Stimulated activated CD4-positive, alpha-beta T cell treated with anti-CD3 and anti-CD28 coated beads, Interleukin-15, amount 100 ng/mL, for 1 hour (primary cell): ENCODE measurements at places on chromosomes 5 and 9.

GRCh38 chr9:20295555-20295954, 326.7 kb downstream of the MLLT3 start:
- no peak for DNase-seq

GRCh38 chr5:76403766-76404222, 709 bp downstream of the IQGAP2 start:
- peak; percentile 40 for DNase-seq

DNA sequence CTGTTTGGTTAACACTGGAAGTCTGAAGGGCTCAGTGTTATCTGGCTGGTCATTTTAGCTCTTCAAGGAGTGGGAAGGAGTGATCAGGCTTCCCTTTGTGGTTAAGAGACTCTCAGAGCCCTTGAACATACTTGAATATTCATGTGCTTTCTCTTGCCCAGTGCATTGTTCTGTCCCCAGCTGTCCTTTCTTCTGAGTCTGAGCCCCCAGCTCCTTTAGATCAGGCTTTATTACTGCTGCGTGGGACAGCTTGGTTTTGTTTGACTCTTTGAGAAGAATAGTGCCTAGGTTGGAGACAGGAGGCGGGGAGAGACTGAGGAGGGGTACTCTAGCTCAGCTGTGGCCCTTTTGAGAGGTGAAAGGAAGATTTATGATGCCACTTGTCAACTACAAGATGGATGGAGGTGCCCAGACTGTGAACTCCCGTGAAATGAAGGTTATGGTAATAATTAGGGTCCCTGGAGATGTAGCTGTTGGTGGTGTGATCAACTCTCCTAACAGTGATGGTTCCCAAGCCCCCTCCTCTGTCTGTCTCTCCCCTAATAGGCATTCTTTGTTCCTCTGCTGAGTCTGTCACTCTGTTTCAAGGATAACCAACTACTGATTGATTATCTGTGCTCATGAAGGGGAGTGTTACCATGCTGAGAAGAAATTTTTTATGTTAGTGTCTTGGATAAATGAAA, 83.1 kb upstream of the GLRA1 start:
- no peak for DNase-seq

DNA sequence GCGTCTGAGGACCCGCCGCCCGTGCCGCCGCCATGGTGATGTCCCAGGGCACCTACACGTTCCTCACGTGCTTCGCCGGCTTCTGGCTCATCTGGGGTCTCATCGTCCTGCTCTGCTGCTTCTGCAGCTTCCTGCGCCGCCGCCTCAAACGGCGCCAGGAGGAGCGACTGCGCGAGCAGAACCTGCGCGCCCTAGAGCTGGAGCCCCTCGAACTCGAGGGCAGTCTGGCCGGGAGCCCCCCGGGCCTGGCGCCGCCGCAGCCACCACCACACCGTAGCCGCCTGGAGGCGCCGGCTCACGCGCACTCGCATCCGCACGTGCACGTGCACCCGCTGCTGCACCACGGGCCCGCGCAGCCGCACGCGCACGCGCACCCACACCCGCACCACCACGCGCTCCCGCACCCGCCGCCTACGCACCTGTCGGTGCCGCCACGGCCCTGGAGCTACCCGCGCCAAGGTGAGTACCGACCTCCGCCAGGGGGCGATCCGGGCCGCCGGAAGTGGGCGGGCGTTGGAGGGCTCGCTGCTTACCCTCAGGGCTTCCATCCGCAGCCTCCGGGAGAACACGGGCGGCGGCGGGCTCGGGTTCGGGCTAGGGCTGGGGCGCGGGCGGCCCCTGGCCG, 8.5 kb downstream of the PRR7 start:
- DNase-seq: peak; percentile 92

DNA sequence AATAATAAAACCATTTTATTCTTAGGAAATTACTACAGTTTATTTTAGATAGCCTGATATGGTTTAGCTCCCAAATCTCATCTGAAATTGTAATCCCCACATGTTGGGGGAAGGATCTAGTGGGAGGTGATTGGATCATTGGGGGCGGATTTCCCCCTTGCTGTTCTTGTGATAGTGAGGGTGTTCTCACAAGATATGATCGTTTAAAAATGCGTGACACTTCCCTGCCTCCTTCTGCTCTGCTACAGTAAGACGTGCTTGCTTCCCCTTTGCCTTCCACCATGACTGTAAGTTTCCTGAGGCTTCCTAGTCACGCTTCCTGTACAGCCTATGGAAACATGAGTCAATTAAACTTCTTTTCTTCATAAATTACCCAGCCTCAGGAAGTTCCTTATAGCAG, 122.4 kb upstream of the FGF10 start:
- DNase-seq: no peak

GRCh38 chr9:109806506-109807115, 26.6 kb downstream of the PALM2AKAP2 start:
- DNase-seq: no peak

- DNase-seq: no peak
These were observed 322.2 kb upstream of the GRIA1 start for GRCh38 chr5:153168241-153168640.

DNA sequence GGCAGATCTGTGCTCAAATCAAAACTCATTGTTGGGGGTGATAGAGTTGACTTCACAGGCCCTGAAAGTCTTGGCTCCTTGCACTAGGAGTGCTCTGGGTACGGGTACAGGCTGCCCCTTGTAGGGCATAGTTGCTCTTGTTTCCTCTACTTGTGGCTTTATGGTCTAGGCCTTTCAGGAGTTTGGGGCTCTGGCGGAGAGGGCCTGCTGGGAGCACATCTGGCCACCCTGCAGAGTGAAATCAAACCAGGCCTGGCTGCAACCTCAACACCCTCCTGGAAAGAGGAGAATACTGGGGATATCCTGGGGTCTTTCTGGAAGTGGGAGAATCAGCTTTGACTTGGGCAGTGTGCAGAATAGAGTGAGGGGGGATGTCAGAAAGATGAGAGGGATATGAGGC, 1.5 kb downstream of the TGFBI start:
- DNase-seq: no peak

DNA sequence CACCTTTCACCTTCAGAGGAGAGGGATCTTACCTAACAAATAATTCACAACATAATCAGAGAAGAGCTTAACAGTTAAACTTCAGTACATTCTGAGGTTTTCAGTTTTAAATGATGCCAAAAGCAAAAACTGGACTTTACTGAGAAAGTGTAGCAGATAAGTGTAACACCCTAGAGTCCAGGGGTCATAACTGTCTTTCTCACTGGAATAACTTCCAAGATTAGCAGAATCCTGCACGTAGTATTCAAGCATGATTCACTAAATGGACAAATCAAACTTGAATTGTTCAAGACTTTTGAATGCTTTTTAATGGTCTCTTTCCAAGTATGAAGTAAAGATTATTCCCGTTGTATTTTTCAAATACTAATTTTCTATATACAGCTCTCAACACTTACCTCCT, 180.1 kb upstream of the NREP start:
- no peak for DNase-seq

- DNase-seq: no peak
These were observed 227.9 kb upstream of the TAS2R1 start for GRCh38 chr5:9858043-9858442.

DNA sequence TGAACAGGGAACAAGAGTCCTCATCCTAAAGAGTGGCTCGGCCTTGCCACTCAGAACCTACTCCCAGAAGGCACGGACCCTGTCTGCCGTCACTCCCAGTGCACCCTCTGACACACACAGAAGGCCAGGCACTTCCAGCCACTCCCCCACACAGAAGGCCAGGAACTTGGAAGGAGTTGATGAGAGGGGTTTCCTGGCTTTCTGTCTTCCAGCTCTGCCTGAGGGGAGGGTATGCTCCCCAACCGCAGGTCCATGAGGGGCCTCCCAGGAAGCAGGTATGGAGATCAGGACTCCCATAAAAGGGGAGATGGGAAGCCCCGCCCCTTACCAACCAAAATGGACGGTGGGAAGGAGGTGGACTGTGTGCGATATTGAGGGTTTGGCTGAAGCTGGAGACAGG, 247.6 kb upstream of the IRX4 start:
- DNase-seq: no peak

GRCh38 chr9:70073193-70073592, 29.5 kb downstream of the MAMDC2 start:
- DNase-seq: no peak

DNA sequence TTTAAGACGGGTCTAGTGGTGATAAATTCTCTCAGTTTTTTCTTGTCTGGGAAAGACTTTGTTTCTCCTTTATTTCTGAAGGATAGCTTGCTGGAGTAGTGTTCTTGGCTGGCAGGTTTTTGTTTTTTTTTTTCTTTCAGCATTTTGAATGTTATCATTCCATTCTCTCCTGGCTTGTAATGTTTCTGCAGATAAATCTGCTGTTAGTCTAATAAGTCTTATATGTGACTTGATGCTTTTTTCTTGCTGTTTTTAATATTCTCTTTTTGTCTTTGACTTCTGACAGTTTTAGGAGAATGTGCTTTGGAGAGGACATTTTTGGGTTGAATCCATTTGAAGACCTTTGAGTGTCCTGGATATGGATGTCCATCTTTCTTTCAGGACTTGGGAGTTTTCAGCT, 16.0 kb downstream of the HSD17B4 start:
- no peak for DNase-seq

DNA sequence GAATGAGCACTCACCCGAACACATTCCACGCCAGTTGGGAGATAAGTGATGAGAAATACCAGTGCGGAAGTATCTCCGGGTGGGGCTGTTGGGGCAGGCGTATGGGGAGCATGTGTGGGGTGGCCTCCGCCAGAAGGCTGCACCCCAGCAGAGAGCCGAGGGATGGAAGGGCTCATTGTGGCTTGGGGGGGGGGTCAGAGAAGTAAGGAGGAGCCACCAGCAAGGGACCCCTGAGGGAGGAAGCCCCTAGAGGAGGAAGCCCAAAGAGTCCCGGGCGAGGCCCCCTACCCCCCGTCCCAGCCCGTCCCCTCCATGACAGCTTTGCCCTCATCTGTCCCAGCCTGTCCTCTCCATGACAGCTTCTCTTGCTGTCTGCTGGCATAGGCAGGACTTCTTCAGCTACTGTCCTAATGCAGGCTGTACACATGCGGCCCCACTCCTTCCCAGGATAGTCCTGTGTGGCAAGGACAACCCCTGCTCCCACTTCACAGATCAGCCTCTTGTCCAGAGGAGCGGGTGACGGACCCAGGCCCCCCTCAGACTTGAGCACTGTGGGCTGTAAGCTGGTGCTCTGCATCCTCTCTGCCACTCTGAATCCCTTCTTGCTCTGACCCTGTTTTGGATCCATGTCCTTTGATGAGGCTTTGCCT, 239.6 kb downstream of the CACNA1B start:
- DNase-seq: no peak

DNA sequence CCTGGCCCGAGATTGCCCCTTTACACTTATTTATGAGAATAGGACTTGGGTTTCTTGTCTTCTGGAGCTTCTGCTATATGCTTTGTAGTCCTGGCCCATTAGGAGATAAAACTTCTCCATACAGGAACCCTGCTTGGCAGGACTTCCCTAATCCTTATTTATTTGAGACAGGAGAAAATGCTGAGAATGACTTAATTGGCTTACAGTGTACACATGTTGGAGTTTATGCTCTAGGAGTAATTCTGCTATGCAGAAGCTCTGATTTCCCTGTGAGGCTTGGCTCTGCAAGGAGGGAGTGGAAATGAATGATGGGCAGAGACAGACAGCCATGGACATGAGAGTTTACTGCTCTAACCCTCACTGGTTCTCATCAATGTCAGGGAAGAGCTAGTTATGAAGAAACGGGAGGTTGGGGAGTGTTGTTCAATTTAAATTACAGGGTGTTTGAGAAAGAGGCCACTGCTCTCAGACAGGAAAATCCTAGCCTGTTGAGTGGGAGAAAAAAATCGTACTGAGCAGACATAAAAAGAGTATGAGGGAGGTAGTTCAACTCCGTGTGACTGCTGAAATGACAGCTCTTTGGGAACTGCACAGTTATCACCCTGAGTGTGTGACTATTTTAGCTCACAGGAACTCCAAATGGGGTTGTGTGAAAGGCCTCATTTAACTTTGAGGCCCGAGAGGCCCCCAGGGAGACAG, 37.5 kb downstream of the ACTBL2 start:
- no peak for DNase-seq

GRCh38 chr9:103798620-103799019, 295.5 kb upstream of the SMC2 start:
- no peak for DNase-seq

DNA sequence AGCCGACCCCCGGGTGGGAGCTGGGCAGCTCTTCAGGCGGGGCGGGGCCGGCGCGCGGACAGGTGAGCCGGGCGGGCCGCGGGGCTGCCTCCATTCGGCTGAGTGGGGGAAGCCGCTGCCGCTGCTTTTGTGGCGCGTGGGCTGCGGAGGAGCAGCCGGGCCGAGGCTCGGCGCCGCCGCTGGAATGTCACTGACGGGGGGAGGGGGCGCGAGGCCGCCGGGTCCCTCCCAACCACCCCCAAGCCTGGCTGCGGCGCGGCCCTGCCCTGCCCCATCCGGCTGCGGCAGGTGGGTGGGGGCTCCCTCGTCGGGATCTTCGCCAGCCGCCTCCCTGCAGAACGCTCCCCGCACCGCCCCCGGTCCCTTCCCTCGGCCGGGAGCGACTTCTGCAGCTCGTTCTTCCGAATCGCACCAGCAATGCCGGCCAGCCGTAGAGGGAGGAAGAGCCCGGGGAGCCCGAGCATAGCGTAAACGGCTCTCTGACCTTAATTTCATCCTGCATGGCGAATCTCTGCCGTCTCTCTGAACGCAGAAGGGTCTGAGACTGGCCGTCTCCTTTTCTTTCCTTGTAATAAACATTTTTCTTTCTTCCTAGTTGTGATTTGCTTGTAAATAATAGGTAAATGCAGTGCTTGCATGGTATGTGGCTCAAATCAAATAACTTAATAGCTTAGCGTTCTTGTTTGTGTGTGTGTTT, 505 bp downstream of the SPTAN1 start:
- DNase-seq: peak; percentile 42

- no peak for DNase-seq
These were observed 6.6 kb downstream of the ZNF618 start for GRCh38 chr9:113882636-113883164.

- DNase-seq: no peak
These were observed 59.4 kb upstream of the EXOC3 start for GRCh38 chr5:383621-384020.

GRCh38 chr9:27664121-27664779, 91.0 kb upstream of the C9orf72 start:
- DNase-seq: no peak

GRCh38 chr5:27876071-27876470, 837.7 kb upstream of the CDH9 start:
- DNase-seq: no peak

DNA sequence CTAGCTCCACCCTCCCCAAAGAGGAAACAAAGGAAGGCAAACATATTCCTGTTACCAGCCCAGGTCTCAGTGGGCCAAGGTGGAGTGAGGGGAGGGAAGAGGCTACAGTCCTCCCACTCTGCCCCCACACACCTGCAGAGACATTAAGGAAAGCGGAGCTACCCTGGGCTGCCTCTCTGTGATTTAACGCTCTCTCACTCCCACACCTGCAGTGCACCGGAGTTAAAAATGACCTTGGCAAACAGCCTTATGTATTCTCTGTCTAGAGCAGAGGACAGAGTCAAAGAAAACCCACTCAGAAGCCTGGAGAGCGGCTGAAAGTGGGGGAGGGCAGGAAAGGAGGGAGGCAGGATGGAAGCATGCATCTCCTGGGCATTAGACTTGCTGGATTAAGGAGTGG, 32.7 kb downstream of the KCNIP1 start:
- no peak for DNase-seq

GRCh38 chr5:102937894-102938293, 182.0 kb downstream of the GIN1 start:
- no peak for DNase-seq
